Stimulated activated CD8-positive, alpha-beta memory T cell treated with anti-CD3 and anti-CD28 coated beads, Interleukin-12 subunit alpha, Interleukin-12 subunit beta, amount 100 ng/mL, for 4 hours (primary cell): ENCODE measurements at places on chromosomes 2 and 18.

DNA sequence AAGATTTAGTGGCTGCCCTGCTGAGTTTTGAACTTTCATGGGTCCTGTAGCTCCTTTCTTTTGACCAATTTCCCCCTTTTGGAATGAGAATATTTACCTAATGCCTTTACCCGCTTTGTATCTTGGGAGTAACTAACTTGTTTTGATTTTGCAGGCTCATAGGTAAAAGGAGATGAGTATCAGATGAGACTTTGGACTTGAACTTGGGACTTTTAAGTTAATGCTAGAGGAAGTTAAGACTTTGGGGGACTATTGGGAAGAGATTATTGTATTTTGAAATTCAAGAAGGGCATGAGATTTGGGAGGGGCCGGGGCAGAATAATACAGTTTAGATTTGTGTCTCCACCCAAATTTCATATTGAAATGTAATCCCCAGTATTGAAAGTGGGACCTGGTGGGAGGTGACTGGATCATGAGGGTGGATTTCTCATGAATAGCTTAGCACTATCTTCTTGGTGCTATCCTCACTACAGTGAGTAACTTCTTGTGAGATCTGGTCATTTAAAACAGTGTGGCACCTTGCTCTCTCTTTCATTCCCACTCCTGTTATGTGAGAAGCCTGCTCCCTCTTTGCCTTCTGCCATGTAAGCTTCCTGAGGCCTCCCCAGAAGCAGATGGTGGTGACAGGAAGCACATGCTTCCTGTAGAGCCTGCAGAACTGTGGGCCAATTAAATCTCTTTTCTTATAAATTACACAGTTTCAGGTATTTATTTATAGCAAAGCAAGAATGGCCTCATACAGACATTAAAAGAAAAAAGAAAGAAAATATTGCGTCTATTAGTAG is 6.1 kb downstream of the ADI1 start:
- DNase-seq = no peak

DNA sequence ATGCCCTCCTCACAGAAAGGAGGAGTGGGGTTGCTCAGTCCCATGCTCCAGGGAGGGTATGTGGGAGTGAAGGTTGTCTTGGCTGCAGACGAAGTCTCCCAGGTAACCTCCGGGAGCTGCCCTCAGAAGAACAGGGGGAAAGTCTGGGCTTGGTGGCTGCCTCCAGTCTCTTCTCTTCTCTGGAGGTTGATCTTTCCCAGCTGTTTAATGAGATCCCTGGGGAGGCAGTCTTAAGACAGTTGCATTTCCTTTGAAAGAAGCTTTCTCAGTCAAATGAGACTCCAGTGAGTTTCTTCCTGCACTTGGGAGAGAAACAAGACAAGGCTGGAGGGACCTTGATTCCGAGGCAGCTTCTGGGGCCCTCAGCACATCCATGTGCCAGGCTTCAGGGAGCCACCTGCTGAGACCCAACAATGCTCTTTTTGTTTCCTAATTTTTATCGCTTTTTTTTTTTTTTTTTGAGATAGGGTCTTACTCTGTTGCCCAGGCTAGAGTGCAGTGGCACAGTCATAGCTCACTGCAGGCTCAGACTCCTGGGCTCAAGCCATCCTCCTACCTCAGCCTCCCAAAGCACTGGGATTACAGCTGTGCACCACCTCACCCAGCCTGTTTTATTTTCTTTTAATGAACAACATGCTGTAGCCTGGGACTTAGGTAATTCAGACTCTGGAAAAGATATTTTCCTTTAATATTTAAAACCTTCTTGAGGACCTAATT is 71.7 kb upstream of the TPO start:
- DNase-seq = no peak

DNA sequence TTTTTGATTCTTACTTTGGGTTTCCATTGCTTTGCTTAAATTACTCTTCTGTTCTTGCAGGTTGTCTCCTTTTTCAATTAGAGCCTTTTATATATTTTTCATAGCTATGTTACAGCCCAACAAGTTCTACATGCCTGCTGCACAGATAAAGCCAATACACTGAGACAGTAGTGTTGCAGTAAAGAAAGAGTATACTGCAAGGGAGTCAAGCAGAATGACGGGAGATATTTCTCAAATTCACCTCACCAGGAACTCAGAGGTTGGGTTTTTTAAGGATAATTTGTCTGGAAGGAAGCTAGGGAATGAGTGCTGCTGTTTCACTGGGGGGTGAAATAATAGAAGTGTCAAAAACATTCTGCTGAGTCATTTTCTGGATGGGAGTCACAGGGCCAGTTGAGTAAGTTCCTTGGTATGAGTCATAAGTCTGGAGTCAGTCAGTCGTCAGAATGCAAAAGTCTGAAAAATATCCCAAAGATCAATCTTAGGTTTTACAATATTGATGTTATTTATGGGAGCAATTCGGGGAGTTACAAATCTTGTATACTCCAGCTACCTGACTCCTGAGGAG is 193.0 kb upstream of the RGPD4 start:
- DNase-seq = no peak

DNA sequence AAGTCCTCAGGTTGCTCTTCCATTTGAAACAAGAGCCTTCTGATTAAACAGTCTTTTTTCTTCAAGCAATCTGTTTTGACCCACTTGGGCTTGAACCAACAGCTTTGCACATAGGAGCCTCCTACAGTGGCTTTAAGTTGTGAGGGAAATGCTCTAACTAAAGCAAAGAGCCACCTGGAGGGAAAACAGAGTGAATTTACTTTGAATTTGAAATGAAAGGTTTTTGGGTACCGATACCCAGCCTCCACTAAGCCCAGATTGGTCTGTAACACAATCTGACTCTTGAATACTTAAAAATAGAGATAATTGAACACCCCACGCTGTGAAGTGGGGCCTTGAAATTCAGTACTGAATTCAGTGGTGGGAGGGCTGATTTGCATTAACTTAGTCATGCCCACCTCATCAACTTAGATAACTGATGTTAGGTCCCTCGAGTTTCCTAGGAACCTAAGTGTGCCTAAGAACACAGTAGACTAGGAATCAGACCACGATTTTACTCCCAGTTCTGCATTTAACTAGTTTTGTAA is 56.3 kb upstream of the ACVR1C start:
- no peak for DNase-seq

GRCh38 chr2:188292348-188293239 is 920 bp downstream of the GULP1 start:
- no peak for DNase-seq

DNA sequence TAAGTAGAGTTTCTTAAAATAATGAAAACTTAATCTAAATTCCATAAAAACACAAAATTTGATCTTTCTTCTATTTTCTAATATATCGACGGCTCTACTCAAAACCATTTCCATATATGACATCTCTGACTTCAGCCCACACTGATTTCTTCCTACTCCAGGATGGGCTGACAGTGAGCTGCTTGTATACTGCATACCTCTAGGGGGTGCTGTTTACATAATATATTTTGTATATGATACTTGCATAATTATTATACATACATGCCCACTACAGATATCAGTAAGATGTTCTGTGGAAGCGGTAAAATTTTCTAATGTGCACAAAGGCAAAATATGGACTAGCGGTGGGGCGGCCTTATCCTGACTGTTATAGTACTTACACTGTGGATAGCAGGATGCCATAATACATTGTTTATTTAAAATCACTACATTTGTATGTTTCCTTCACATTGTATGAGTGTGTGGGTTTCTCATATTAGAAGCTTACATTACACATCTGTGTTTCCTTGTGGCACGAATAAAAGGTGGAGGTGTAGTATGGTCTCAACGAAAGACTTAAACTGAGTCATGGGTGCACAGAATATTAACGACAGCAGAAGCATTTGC is 66.1 kb upstream of the NXPH2 start:
- no peak for DNase-seq

GRCh38 chr2:133418671-133419070 is 149.6 kb downstream of the NCKAP5 start:
- no peak for DNase-seq

GRCh38 chr2:189581354-189582139 is 961 bp upstream of the SLC40A1 start:
- DNase-seq = no peak

- DNase-seq = no peak
Observed at GRCh38 chr18:23730857-23731256, 41.6 kb downstream of the LAMA3 start.

GRCh38 chr2:51032751-51033330 is 909 bp upstream of the NRXN1 start:
- DNase-seq = no peak

- no peak for DNase-seq
Observed at GRCh38 chr2:19676770-19677169, 225.0 kb downstream of the TTC32 start.

- DNase-seq = no peak
Observed at GRCh38 chr2:234457421-234457820, 39.5 kb downstream of the ARL4C start.

DNA sequence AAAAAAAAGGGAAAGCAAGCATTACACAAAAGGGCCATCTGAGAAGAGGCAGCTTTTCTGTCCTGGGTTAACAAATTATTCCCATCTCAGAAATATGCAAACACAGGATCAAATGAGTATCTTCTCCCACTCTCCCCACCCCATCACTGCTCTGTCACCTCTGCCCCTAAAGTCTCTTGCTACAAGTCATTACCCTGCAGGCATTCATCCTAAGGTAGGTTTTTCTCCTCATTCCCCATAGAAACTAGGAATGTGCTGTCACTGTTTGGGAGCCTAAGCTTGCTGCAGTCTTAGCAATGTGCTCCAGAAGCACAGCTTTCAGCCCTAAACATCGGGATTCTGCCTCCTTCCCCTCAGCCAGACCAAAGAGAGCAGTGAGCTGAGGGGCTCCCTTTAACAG is 3.6 kb downstream of the LRRTM1 start:
- DNase-seq = no peak
